Foreskin keratinocyte (primary cell): ENCODE measurements at places on chromosomes 3 and 15. TPM values are rescaled to one million over a fixed set of nuclear protein-coding genes. Genes with fewer than 3 reads are reported as not detected.

The GOLGA8G gene
- not detected in 2 replicates for polyA plus RNA-seq

The PRR20G gene
- polyA plus RNA-seq = 0.20 and 0.27 TPM in 2 replicates

The CCK gene
- 1.1 and 4.4 TPM in 2 replicates for polyA plus RNA-seq

The SCAANT1 gene
- 0.79 TPM in 1 of 2 replicates, not detected in the other for polyA plus RNA-seq

The FBXO40 gene
- not detected in 2 replicates for polyA plus RNA-seq

The LIPC gene
- polyA plus RNA-seq = not detected in 2 replicates

The FOXB1 gene
- not detected in 2 replicates for polyA plus RNA-seq

The DAPK2 gene
- 1.5 and 2.5 TPM in 2 replicates for polyA plus RNA-seq

The FEZF2 gene
- polyA plus RNA-seq = not detected in 2 replicates

The RLBP1 gene
- polyA plus RNA-seq = not detected in 2 replicates

The ATP10A gene
- not detected in 2 replicates for polyA plus RNA-seq

The CCR4 gene
- polyA plus RNA-seq = not detected in 2 replicates

The SLC28A1 gene
- not detected in 2 replicates for polyA plus RNA-seq

The CHDH gene
- 0.01 and 0.02 TPM in 2 replicates for polyA plus RNA-seq

The RNF7 gene
- polyA plus RNA-seq = 117 and 123 TPM in 2 replicates

The SEMA5B gene
- not detected in 2 replicates for polyA plus RNA-seq

The LRTM1 gene
- not detected in 2 replicates for polyA plus RNA-seq

The ZIC4 gene
- not detected in 2 replicates for polyA plus RNA-seq

The MYO5C gene
- 0.08 and 0.28 TPM in 2 replicates for polyA plus RNA-seq

The LRRC31 gene
- polyA plus RNA-seq = not detected in 2 replicates

The MYRIP gene
- polyA plus RNA-seq = not detected in 2 replicates

The CHAC1 gene
- 16.2 and 21.7 TPM in 2 replicates for polyA plus RNA-seq

The CCR1 gene
- not detected in 2 replicates for polyA plus RNA-seq

The TPM1 gene
- 116 and 124 TPM in 2 replicates for polyA plus RNA-seq

The PAK6 gene
- polyA plus RNA-seq = 8.9 and 9.0 TPM in 2 replicates

The PARP9 gene
- 35.7 and 39.0 TPM in 2 replicates for polyA plus RNA-seq

The AGTR1 gene
- polyA plus RNA-seq = not detected in 2 replicates

The CACNA2D3 gene
- 0.04 and 0.62 TPM in 2 replicates for polyA plus RNA-seq

The GOLGA6L7 gene
- not detected in 2 replicates for polyA plus RNA-seq

The TRPC1 gene
- 0.76 and 1.4 TPM in 2 replicates for polyA plus RNA-seq

The LDHAL6B gene
- polyA plus RNA-seq = not detected in 2 replicates

The CATSPER2 gene
- polyA plus RNA-seq = 1.2 and 2.9 TPM in 2 replicates

The COL8A1 gene
- polyA plus RNA-seq = 8.2 and 63.6 TPM in 2 replicates

The SPATA12 gene
- polyA plus RNA-seq = 0.02 and 0.04 TPM in 2 replicates

The HIGD2B gene
- not detected in 2 replicates for polyA plus RNA-seq

The THRB gene
- 0.93 and 0.98 TPM in 2 replicates for polyA plus RNA-seq

The INSYN1 gene
- 0.26 and 0.29 TPM in 2 replicates for polyA plus RNA-seq

The CNTN3 gene
- 0.01 TPM in 1 of 2 replicates, not detected in the other for polyA plus RNA-seq

The SCG3 gene
- 0.01 TPM in 1 of 2 replicates, not detected in the other for polyA plus RNA-seq

The ITIH4 gene
- polyA plus RNA-seq = 0.35 and 0.63 TPM in 2 replicates
